ENCODE measurements at places on chromosomes 2 and 18.

GRCh38 chr2:198322275-198322674 lies 517.9 kb downstream of the PLCL1 start:
- no peak for DNase-seq

DNA sequence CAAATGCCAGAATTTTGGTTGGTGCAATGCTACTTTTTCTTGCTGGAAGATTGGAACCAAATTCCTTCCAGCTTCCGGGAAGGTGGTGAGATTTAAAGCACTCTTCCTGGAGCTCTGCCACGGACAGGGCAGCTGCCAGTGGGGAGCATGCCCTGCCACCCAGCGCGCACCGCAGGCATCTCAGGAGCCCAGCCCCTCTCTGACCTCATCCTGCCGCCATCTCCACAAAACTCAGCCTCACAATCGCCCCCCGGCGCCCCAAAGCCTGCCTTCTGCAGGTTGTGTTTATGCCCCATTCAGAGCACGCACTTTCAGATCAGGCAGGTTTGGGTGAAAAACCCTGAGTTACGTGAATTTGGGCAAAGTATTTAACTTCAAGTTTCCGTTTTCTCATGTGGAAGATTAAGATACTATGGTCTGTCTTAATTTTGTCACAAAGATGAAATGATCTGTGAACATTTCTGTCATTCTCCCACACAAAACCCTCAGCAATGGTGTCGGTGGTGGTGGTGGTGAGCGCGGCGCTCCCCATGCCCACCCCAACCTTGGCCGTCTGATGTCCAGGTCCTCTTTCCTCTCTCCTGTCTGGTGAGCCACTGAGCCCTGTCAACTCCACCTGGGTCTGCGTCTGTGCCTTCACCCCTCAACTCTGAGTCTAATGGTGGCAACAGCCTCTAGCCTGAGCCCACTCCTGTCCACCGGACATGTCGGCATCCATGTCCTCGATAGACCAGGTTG lies 282.8 kb upstream of the SALL3 start:
- no peak for DNase-seq

DNA sequence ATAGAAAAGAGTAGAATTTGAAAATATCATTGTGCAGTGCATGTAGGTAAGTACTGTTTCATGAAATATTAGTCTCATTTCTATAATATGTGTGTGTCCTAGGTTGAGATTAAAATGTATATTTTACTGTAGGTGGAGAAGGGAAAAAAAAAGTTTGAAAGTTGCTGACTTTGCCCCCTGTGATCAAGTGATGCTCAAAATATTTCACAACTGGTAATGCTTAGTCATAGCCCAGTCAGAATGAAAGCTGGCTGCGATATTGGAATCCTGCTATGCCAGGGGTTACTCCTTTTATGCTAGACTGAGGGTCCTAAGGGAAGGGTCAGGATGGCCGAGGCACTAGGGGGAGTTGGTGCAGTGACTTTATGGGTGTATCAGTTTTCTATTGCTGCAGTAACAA lies 19.5 kb upstream of the CFAP36 start:
- no peak for DNase-seq

DNA sequence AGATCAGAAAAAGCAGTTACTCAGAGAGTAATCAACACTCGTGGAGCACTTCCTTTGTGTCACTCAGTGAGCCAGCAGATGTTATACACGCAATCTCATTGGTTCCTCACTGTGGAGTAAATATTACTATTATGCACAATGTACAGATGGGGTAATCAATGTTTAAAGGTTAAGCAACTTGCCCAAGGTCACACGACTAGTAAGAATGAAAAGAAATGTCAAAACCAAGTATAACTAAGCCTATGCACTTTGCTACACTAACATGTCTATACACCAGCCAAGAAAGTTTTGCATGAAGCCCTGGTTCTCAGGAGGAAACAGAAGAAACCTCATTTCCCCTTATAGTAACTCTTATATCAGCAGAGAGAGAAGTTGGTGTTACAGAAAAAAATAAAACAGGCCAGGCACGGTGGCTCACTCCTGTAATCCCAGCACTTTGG lies 5.4 kb downstream of the METTL21A start:
- DNase-seq: peak; percentile 51
